Stimulated activated CD4-positive, alpha-beta T cell treated with anti-CD3 and anti-CD28 coated beads, Interleukin-12 subunit alpha, Interleukin-12 subunit beta, amount 100 ng/mL, for 4 hours (primary cell): ENCODE measurements at places on chromosomes 3 and 15.
A peak's percentile ranks its signal among the peaks of the same experiment; 100 is the strongest.

DNA sequence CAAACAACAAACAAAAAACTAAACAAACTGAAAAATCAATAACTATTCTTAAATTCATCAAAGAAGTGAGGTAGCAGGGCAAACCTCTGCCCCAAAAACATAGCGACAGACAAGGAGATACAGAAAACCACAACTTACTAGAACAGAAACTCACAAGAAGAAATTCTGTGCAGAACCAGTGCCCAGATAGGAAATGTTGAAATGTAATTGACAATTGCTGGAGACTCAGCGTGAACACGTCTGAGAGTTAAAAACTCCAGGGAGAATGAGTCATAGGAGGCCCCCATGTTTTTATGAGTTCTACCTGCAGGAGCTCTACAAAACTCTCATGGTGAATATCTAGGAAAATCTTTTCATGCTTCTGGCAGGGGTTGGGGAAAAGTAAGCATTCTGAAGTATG, 95.5 kb upstream of the SETMAR start:
- no peak for DNase-seq

DNA sequence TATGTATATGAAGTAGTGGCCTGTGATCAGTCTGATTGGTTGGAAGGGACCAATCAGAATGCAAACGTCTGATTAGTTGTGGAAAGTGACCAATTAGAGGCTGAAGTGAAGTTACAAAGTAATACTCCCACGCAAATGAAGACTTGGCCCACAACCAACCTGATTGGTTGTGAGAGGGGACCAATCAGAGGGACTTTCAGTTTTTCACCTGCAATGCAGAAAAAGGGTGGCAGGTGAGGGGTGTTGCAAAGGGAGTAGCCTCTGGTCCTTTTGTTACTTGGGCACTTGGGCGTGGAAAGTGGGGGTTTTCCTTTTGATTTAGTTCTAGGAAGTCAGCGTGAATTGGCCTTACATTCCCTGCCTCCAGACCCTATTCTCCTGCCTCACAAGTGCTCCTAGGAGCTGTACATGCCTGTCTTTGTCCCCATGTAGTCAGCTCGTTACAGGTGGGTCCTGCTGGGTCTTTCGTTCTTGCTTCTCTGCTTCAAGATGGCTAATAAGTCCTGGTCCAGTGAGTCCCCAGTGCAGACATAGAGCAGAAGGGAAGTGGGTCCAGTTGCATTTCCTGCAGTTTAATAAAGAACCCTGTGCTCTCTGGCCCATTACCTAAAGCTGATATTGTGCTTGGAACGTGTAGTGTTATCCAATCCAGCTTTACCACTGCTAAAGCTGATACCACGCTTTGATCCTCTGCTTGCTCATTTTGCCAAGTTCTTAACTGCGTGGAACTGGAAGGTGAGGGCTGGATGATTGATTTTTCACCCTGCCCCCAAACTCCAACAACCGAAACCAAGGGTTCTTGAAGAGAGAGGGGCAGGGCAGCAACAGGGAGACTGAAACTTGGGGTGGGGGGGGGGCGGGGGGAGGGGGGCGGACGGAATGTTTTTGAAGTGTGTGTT, 46.0 kb upstream of the CD47 start:
- DNase-seq = no peak

DNA sequence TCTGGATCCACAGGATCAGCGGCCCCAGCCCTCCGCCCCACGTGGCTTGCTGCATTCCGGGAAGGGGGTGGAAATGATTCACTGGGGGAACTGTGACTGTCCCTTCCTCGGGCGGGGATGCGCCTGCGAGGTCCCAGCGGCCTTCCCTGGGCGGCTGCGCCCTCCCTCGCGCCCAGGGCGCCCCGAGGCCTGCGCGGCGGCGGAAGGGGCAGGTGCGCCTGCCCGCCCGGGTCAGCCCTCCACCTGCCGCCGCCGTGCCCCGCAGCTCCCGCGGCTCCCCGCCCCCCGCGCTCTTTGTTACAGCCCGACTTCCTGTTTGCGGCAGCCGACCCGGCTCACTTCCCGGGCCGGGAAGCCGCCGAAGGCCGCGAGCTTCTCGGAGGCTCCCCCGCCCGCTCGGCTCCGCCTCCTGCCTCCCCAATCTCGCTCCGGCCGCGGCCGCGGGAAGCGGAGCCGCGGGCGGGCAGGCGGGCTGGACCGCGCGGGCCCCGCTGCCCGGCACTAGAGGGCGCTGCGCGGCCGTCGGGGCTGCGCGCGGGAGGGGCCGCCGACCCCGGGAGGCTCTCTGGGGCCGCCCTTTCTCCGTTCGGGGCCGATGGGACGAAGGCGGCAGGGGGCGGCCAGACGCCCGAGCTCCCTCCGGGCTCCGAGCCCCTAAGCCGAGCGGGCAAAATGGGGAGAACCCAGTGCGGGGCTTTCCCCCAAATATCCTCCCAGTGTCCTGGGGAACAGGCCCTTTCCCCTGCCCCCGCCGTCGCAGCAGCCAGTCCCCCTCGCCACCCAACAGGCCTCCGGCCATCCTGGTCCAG, 11.5 kb upstream of the CHAC1 start:
- peak; percentile 66 for DNase-seq

- DNase-seq = no peak
Measured at GRCh38 chr3:4994144-4994730, 15.0 kb downstream of the BHLHE40 start.

GRCh38 chr15:48719668-48720067, 74.2 kb upstream of the FBN1 start:
- no peak for DNase-seq

GRCh38 chr15:73389539-73389938, 20.8 kb upstream of the HCN4 start:
- no peak for DNase-seq

- no peak for DNase-seq
Measured at GRCh38 chr15:64447536-64448315, 12.7 kb upstream of the ZNF609 start.

DNA sequence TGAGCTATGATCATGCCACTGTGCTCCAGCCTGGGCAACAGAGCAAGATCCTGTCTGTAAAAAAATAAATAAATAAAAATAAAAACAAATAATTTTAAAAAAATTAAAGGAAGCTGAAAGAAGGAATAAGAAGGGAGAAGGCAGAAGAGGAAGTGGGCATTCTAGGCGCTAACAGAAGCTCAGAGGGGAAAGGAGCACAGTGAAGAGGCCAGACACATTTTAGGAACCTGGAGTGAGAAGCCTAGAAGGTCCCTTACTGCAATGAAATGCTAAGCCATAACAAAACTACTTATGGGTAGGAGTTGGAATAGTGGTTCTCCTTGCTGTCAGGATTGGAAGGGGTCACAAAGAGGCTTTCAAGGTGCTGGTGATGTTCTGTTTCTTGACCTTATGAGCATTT, 64.0 kb downstream of the ITGB5 start:
- no peak for DNase-seq
